Fibroblast of skin of scalp (primary cell): ENCODE measurements at places on chromosomes 7 and 10.

DNA sequence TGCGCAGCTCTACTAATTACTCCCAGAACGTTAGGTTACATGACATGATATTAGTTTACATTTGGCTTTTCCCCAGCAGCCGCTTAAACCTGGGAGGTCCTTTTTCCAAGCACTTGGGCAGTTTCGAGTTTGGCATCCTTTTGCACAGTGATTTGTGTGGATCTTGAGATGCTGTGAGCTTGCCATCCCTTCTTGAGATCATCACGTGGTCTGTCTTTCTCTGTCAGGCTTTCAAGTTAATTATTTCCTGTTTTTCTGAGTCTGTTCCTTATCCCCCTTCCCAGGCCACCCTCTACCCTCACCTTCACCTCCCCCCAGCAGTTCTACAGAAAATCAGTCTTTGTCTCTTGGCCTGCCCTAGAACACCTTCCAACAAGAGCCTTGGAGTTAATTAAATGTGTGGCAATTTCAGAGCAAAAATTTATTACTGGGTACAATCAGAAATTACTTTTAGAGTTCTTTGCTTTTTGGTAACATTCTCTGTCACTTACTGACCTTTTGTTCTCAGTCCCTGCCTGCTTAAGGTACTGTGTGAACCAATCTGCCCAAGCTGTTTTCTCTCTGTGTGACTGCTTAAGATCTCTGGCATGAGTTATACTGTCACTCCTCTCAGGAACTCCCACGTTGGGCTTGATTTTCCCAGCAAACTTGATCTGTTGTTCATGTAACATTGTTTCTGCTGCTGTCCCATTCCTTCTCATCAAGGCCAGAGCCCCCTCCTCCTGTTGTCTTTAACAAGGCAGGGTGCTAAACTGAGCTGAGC, 3.1 kb upstream of the SLF2 start:
- no peak for DNase-seq

DNA sequence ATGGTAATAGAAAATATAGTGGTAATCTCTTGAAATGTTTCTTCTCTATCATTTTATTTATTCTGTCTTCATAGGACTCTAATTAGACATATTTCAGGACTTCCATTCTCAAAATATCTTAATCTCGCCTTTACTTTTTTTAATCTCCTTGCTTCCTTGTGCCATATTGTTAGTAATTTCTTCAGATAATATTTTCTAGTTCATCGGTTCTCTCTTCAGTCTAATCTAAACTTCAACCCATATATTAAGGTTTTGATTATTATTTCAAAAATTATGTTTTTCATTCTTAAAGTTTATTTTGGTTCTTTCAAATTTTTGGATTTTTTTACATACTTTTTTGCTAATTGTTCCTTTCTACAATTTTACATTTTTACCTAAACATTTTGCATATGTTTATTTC, 237.9 kb upstream of the DGKB start:
- DNase-seq: no peak

DNA sequence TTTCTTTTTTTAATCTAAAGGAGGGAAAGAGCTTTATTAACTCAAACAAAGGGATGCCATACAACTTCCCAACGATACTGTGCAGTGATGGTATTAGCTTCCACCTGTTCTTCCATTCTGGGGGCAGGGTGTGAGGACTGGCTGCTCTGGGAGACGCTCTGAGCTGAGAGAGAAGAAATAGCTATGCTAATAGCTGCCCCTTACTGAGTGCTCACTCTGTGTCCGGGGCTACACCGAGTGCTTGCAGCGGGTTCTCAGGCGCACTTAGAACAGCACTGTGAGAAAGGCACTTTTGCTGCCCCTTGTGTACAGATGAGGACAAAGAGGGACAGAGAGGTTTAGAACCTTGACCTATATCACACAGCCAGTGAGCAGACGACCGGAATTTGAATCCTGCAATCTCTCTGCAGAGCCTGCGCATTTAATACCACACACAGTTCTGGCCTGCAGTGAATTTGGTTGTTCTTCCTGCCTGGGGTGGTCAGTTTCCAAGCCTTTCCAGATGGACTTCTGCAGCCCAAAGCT, 142.2 kb downstream of the PLPP4 start:
- no peak for DNase-seq

DNA sequence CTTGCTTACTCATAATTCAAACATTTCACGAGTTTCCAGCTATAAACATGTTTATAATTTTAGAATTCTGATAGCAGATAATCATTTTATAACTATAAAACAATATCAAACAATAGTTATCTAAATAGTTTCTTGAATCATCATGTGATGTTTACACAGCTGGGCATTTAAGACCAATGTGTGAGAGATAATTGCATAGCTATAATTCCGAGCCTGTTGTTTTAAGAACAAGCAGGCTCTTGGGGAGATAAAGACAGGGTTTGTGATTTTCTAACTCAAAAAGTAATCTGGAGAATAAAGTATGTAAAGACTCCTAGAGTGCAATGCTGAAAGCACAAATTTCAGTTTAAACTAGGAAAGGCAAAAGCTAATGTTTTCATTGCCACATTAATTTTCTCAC, 331.2 kb downstream of the LRRTM3 start:
- DNase-seq: peak; percentile 14

DNA sequence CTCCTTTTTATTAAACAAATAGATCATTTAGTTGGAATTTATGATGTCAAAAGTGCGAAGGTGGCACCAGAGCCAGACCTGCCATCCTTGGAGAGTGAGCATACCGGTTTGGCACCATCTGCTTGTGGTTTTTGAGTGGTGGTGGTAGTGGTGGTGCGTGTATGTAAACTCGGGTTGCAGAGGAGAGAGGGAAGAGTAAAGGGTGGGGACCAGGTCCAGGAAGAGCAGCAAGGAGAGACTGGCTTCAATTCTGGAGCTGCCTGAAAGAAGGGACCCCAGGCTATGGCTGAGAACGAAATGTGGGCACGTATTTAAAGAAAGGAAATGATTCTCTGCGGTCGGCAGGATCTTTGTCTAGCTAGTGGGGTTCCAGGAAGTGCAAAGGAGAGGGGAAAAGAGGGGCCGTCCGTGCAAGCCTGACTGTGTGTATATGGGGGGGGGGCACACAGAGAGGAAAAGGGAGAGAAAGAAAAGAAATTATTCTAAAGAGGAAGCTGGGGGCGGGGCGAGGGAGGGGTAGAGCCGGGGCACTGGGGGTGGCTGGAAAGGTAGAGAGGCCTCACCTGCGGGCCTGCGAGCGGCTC, 448 bp upstream of the GOLGA7B start:
- no peak for DNase-seq

DNA sequence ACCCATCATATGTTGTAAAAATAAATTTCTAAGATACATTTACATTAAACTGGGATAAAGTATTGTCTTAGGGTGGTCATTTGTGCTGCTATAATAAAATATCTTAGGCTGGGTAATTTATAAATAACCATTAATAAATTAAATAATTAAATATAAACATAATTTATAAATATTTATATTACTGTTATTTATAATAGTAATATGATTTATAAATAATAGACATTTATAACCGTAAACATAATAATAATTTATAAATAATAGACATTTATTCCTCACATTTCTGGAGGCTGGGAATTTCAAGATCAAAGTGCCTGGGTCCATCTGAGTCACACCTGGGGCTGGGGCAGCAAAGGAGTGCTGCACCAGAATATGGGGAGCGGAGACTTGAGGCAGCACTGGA, 31.1 kb downstream of the ZWINT start:
- DNase-seq: no peak

DNA sequence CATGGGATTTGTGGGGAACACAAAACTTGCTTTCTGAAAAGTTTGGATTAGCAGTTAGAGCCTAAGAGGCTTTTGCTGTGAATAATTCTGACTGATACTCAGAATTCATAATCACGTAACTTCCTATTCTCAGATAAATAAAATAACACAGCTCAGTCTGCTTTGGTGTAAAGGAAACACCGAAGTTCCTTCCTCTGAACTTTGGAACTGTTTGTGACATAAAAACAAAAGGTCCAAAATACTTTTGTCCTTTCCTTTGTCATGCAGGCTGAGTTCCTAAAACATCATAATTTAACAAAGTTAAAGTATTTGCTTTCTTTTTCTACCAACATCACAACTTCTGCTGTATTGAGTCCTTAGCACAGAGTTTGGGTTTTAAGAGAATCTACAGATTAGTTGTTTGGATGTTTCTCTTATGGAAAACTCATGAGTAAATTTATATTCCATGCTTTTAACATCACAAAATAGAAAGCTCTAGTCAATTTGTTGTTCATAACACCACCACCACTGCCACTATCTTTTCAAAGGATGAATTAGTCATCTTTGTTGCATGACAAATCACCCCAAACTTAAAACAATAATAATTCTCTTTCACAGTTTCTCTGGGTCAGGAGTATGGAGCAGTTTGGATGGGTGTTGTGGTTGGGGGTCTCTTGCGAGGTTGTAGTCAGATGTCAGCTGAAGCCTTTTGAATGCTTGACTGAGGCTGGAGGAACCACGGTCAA, 123.4 kb downstream of the REEP3 start:
- no peak for DNase-seq

DNA sequence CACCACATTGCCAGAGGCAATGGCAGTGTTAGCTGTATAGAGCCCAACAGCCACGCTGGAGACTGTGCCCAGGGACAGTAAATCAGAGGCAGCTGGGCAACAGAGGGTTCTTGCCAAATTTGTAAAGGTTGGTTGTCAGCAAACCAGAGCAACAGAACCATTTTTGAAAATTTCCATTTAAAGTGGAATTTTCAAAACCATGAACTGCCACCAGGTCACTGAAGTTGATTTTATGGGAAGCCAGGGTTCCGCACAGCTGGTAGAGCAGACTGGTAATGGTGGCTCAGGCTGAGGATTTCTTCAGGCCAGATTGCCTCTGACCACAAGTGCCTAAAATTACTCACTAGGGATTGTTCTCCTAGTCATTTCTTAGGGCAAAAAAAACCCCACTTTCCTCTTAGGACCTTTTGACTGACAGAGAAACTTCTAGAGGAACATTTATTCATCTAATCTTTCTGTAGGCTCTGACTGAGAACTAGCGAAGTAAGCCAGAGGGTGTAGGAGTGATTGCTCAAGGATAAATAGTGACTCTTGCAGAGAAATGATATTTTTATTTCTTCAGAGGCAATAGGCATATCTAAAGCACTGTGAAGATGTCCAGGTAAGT, 342.4 kb downstream of the BBS9 start:
- DNase-seq: no peak

DNA sequence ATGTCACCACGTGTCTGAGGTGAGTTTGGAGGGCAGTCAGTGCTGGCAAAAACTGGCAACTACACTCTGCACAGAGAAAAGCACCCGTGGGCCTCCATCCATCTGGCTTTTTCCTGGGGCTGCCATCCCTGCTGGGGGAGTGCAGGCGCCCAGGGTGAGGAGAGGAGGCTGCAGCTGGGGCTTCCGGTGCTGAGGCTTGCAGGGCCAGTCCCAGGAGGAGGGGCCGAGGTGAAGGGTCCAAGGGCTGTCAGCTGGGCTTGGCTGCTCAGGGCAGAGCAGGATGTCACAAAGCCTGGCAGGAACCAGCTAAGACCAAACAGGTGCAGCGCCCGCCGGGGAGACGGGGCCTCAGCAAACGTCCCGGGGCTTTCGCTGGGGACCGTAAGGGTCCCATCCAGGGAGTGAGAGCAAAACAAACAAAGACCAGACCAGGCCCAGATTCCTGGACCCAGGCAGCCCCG, 77.2 kb downstream of the CFAP46 start:
- no peak for DNase-seq

GRCh38 chr7:142855114-142855743, 353 bp downstream of the EPHB6 start:
- no peak for DNase-seq

- no peak for DNase-seq
Observed at GRCh38 chr7:37290731-37291130, 157.9 kb downstream of the ELMO1 start.

DNA sequence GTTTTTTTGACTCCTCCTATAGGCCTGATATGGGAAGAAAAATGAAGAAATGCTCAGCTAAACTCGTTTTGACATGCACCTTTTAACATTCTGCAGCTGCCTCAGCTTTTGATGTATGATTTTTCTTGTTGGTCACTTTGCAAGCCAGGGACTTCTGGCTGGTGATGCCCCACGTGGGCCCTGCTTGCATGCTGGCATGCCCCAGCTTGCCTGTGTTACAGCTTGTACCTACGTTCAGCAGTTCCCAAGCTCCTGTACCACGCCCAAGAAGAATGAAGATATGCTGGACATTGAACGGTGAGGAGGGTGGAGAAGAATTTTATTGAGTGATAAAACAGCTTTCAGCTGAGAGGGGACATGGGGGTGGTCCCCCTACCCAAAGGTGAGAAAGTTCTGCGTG, 245.6 kb upstream of the FZD8 start:
- DNase-seq: no peak

GRCh38 chr10:7407368-7408290, 3.2 kb downstream of the SFMBT2 start:
- peak; percentile 20 for DNase-seq

GRCh38 chr10:131683941-131684340, 216.9 kb upstream of the PPP2R2D start:
- no peak for DNase-seq

DNA sequence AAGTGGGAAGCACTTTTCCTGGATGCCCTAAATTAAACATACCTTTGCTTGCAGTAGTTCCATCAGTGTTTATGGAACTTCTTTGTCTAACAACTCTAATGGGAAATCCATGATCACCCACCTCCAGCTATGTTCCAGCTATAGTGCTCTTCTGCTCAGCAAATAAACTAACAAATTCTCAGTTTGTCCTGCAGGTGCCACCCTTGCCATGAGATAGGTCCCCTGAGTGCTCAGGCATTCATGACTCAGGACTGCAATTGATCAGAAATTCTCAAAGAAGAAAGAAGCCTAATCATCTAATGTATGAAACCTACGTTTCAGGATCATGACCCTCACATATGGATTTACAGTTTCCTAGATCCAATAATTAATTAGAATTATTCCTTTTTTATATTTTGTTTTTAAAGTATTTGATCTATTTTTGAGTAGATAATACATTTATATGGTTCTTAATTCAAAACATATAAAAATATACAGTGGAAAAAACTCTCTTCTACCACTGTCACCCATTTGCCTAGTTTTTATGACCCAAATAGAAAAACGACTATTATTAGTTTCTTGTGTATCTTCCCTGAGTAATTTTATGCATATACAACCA, 48.7 kb upstream of the DYNC1I1 start:
- peak; percentile 44 for DNase-seq

GRCh38 chr10:110668443-110668842, 24.3 kb downstream of the RBM20 start:
- DNase-seq: no peak

- DNase-seq: peak; percentile 10
Observed at GRCh38 chr10:58579011-58579655, 66.5 kb downstream of the BICC1 start.

- no peak for DNase-seq
Observed at GRCh38 chr10:27258838-27259812, 18.5 kb upstream of the ACBD5 start.
